ENCODE measurements at places on chromosomes 11 and 22.

DNA sequence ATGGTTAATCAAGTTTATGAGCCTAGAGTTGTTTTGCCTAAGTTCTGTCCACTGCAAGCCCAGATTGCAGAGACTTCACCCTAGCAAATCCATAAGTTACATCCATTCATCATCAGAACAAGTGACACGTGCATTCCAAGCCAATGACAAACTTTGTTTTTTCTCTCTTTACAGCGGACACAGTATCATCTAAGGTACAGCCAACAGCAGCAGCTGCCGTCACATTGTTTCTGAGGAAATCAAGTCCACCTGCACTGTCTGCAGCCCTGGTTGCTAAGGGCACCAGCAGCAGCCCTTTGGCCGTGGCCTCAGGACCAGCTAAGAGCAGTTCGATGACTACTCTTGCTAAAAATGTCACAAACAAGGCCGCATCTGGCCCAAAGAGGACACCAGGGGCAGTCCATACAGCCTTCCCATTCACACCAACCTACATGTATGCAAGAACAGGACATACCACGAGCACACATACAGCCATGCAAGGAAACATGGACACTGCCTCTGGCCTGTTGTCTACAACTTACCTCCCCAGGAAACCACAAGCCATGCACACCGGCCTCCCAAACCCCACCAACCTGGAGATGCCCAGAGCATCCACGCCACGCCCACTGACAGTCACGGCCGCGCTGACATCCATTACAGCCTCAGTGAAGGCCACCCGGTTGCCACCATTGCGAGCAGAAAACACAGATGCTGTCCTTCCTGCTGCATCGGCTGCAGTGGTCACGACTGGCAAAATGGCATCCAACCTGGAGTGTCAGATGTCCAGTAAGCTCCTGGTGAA is 155.8 kb downstream of the C11orf91 start:
- no peak for DNase-seq

- DNase-seq, result no peak
Observed at GRCh38 chr22:46500201-46500600, 37.2 kb downstream of the CELSR1 start.

GRCh38 chr11:125941619-125942611 is 3.9 kb upstream of the VSIG10L2 start:
- no peak for DNase-seq

- DNase-seq, result no peak
Observed at GRCh38 chr11:119591836-119592310, 137.1 kb downstream of the NECTIN1 start.

DNA sequence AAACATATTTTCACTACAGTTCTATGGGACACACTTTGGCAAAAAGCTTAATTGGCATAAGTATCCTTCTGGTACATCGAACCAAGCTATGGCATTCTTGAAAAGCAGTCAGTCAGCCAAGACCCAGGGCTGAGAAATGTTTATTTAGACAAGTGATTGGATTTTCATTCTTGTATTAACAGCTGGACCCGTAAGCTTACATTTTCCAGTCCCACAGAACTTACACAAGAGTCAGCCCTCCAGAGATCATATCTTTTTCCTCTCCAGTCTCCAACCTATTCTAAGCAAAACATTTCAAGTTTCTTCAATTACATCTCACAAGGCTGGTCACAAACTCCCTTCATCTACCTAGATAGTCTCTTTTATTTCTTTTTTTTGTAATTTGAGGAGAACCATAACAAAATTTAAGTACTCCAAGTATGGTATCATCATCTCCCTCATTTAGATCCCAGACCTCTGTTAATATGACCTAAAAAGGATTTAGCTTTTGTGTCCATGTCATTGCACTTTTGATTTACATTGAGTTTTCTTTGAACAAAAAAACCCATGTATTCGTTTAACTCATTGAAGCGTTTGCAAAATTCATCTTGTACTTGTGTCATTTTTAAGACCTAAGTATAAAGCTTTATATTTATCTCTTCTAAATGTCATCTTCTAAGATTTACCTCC is 67.9 kb upstream of the GRK3 start:
- no peak for DNase-seq

DNA sequence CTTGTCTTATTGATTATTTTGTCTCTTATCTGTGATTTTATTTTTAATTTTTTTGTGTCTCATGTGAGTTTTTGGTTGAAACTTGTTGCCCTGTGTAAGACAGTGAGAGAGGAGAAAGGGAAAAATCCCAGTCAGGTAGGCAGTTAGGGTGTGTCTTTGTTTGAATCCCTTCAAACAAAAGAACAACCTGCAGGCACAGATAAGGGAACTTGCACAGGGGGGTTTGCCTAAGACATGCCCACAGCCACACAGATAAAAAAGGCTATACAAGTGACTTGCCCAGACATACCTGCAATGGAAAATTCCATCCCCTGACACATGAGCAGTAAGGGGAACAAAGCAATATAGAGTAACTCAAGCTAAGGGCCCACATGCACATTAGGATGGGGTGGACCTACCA is 127.8 kb upstream of the PLET1 start:
- no peak for DNase-seq

DNA sequence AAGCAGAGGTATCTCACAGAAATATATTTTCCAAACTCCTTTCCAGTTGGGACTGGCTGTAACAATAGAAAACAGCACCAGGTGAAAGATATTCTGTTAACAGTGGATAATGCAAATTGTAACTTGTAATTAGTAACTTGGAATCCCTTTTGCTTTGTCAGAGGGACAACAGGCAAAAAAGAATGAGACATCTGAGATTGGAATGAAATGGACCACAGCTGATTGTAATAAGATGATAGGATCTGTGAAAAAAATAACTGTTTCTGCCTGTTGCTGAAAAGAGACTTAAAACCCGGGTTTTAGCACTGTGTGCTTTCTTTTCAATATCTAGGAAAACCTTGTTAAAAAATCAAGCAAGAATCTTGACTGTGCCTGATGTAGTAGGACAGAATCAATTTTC is 655.7 kb downstream of the METTL15 start:
- DNase-seq, result no peak

DNA sequence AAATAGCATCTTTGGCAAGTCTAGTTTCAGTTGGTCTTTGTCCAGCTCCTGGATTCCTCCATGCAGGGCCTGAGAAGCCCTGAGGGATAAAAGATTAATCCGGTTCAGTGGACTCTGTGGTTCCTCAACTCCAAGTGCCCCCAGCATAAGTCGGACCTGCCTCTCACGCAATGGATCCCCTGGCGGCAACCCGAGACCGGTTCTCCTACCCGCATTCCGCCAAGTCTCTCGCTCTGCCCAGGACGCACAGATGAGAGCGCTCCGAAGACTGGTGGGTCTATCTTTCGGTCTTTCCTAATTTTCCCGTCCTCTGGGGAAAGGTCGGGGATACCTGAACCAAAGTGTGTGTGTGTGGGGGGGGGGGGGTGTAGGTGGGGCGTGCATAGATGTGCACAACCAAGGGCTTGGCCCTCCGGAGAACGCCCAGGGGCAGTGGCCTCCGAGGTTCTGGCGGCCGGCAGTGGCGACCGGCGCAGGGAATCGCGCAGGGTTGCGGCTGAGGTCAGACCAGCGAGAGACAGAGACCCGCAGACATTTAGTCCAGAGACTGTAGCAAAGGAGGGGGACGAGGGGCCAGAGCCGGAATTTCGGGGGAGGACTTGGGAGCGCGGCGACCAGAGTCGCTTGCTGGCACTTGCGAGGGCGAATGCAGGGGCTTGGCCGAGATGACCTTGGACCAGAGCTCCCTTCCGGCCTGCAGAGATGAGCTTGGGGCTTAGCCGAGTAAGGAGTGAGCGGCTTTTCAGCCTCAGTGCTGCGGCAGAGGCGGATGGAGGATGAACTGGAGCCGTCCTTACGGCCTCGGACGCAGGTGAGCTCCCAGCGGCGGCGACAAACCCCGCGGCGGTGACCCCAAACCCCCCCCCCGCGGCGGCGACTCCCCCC is 712 bp upstream of the SLC2A11 start:
- DNase-seq, result peak; percentile 8

DNA sequence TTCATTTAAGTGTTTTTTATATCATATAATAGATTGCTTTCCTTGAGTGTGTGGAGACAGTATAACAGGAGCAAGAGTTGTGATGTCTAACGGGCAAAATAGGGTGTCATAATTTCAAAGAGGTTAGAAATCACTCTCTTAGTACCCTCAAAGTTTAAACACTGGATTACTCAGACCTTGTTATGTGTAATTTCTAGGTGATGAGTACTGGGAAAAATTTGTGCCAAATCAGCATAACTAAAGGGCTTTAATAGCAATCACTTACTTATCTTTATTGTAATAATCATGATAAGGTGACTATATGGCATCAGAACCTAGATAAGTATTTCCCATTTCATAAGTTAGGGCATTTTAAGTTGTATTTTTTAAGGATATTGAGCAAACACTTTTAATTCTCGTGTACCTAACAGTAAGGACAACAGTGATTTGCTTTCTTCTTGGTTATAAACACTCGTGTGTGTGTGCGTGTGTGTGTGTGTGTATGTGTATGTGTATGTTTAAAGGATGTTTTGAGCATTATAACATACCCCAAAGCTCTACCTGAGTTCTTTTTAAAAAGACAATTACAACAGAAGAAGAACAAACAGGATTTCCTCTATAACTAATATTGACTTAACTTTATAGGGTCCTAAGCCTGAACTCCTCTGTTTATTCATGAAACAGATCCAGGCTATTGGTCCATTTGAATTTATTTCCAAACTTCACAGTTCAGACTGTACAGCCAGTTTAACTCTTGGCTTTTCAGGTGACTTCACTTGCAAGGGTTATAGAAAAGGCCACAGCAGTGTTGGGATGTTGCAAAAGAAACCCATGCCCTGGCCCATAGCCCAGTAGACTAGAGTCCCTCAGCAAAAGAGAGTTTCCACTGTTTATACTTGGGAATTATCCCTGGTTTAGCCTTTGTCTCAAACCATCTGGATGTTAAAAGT is 23.7 kb upstream of the PDE3B start:
- DNase-seq, result no peak

GRCh38 chr11:8090756-8091155 is 9.7 kb downstream of the TUB start:
- DNase-seq, result no peak

DNA sequence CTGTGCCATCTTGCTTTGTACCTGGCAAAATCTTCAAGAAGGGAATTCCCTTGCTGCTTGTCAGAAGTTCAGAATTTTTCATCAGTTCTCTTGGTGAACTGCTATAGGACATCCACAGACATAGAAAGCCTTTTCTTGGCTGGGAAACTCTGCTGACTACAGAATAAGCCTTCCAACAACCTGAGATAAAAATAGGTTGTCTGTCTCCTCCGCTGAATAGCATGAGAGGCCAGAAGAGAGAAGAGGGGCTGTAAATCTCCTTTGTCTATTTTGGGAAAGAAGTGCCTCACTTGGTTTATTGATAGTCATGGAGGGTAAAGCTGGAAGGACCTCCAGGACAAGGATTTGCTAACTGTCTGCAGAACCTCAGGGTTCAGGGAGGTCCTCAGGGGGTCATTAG is 48.2 kb downstream of the C11orf91 start:
- DNase-seq, result no peak

Measured in inflammatory macrophage treated with lipopolysaccharide for 1 hour (primary cell).